RWPE1 (cell line): ENCODE measurements at places on chromosomes 16 and 17.

- DNase-seq = peak; percentile 53
These were observed 213.9 kb downstream of the MRTFB start for GRCh38 chr16:14284930-14285512.

GRCh38 chr16:30722916-30723315 lies 23.9 kb downstream of the SRCAP start:
- DNase-seq = no peak

GRCh38 chr17:76710863-76711611 lies at the start of gene MXRA7:
Gene MXRA7, minus strand, starts transcription at chr17:76710965. Its CDS starts 19 bp downstream, at chr17:76710946.
- peak; percentile 71 for DNase-seq

DNA sequence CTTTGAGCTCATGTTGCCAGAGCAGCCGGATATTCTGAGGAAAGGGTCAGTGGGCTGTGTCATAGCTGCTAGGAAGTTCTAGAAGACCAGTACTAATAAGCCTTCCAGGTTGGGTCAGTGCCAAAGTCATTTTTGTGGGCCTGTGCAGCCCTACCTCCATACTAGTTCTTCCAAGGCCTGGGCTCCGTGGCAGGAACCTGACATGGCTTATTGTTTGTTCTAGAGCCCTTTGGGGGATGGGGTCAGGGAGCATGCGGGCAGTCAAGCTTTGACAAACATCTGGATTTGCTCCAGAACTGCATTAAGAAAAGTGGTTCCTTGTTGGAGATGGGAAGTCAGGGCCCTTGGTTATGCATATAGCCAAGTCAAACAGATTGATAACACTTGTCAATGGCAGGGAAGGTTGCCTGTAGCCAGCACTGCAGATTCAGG lies 7.6 kb downstream of the ALKBH5 start:
- DNase-seq = no peak

DNA sequence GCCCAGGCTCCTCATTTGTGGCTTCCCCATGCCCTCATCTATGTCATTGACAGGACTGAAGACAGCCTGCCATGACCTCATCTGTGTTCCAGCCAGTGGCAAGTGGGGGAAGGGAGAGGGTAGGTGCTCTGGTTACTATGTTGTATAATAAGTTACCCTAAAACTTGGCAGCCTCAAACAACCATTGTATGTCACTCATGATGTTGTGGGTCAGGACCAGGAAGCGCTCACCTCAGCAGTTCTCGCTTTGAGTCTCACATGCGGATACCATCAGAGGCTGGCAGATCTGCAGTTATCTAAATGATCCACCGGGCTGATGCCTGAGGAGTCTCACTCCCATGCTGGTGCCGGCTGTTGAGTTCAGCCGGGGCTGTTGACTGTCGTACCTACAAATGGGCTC lies 89.0 kb upstream of the TMEM97 start:
- no peak for DNase-seq

GRCh38 chr17:9907131-9907530 lies 2.1 kb upstream of the RCVRN start:
- DNase-seq = no peak

- no peak for DNase-seq
These were observed 4.7 kb upstream of the MMP15 start for GRCh38 chr16:58020628-58021521.
